ENCODE measurements at places on chromosomes 12 and 14.

DNA sequence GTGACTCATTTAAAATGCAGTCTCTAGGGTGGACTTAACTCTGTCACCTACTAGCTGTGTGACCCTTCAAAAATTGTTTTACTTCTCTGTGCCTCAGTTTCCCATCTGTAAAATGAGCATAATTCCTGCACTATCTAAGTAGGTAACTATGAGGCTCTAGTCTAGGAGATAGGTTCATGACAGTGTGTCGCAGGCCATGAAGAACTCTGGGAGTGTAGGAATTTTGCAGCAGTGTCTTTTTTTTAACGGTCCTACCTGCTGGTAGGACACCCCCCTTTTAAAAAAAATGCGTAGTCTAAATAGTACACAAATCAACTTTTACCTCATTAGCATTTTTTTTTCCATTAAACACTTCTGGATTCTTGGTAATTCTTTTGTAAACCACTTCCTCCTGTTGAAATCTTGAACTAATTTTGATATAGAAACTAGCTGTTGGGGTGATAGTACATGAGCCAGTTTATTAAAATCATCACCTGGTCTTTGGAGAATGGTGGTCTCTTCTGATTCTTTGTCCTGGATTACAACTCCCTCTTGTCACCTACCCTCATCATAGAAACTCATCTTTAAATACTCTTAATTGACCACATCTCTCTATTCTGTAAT is 86.0 kb upstream of the SLC38A2 start:
- no peak for DNase-seq

DNA sequence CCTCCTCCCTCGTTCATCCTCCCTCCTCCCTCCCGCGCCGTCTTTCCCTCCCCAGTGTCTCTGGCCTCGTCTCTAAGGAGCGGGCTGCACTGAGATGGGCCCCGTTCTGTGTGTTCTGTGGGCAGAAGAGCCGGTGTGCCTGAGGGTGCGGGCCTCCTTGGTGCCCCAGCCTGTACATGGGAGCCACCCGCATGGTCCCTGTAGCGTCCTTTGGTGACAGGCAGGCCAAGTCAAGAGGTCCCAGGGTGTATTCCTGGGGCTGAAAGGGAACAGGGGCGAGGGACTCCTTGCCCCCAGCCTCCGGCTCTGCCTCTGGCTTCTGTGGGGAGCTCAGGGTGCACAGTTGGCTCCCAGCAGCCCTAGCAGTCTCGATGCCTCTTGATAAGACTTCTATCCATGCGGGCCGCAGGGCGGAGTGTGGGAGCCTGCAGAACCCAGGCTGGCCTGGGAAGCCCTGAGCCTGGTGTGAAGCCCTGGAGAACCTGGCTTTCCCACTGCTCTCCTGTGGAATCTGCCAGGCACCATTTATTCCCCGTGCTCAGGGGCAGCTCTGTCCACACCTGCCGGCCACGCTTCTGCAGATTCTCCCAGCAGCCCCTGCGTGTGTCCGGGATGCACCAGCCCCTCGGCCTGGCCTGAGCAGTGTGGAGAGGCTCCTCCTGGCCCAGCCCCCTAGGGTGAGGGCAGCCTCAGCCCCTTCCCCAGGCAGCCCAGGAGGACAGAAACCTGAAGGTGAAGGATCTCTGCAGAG is 181.3 kb downstream of the KIF26A start:
- DNase-seq, result no peak

DNA sequence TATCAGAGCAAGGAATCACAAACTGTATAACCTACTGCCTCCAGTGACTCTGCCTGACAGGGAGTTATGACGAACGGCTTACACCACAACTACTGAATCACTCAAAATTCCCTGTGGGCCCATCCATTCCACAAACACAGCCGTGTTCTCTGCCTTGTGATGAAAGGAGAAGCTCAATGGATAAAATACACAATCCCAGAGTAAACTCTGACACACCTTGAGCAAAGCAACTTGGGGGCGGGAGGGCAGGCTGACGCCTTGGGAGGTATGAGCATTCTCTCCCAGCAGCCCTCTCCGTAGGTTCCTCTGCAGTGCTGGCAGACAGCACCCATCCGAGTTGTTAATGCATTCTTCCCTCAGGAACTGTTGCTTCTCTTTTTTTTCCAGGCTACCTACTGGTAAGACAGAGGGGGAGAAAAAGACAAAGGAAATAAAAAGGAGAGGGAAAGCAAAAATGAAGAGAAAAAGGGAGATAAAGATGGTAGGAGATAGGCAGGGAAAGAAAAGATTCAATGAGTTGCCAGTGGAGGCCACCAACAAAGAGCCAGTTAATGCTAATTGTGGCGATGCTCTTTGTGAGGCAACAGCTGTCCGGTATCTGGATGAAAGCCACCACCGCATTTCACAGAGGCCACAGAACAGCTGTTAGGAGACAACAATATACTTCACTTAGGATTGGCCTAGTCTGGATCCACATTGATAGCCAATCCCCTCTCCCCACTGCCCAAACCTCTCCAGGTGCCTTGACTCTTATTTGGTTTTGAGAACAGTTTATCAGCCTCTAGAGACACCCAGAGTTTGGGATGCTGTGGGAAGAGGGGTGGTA is 4.7 kb upstream of the DIO2 start:
- DNase-seq, result no peak

DNA sequence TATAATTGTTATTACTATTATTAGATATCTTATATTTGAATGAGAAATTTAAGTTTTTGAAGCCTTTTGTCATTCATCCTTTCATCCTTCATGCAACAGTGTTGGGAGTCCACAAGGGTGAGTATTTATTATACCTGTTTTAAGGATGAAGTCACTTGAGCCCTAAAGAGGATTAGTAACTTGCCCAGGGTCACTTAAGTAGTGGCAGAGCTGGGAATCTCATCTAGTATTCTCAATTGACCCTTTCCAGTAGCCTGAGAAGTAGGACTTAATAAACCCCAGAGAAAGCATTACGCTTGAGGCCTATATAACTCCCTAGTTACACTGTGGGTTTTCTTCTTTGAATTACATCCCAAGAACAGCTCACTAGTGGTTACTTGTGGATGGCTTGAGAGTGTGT is 119.8 kb downstream of the SRGAP1 start:
- DNase-seq, result no peak

DNA sequence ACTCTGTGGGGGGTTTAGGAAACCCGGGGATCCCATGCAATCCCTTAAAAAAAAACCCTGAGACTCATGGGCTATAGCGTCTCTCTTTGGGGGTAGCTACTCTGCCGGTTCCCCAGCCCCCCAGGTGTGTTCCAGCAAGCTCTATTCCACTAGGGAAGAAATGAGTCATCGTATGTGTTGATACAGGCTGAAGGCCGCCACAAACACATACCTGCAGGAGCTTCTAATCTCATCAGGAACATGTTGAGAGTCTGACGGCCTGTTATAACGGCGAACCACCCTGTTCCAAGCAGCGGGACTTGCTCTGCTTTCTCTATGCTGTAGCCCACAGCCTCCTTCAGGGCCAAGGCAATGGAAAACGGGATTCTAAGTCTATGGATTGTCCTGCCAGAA is 977 bp upstream of the KRT5 start:
- no peak for DNase-seq
